ENCODE measurements at places on chromosomes 7 and 10. TPM values are rescaled to one million over a fixed set of nuclear protein-coding genes. Genes with fewer than 3 reads are reported as not detected.

- no peak for DNase-seq
These were observed 127.0 kb downstream of the RELN start for GRCh38 chr7:103862302-103863035.

GRCh38 chr7:5077740-5078139, 32.1 kb downstream of the RBAK start:
- DNase-seq, result no peak

DNA sequence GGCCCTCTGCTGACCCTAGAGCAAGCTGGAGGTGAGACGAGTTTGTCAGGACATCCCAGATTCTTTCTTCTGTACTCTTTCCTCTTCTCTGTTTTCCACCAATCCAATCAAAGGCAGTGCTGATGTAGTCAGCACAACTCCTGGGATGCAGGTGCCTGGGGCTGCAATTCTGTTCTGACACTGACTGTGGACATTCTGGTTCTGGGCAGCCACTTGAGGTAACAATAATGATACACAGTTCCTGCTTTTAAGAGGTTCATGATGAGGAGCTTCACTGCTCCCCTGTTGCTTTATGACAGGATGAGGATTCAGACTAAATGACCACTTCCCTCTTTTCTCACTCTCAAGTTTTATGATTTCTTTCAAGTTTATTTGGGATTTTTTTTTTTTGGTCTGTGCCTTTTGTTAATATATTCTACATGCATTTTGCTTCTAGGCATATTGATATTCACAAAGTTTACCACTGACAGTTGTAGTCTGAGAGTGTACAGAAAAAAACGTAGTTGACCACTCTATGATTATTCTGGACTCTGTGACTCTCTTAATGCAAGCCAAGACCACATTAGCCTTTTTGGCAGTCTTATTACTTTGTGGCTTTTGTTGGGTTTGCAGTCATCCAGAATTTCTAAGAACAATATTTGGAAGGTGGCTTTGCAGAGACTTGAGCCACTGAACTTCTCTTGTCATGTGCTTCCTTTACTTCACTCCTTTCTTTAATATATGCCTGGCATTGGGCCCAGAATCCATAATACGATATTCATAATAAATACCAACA, 247.6 kb downstream of the AUTS2 start:
- DNase-seq, result no peak

DNA sequence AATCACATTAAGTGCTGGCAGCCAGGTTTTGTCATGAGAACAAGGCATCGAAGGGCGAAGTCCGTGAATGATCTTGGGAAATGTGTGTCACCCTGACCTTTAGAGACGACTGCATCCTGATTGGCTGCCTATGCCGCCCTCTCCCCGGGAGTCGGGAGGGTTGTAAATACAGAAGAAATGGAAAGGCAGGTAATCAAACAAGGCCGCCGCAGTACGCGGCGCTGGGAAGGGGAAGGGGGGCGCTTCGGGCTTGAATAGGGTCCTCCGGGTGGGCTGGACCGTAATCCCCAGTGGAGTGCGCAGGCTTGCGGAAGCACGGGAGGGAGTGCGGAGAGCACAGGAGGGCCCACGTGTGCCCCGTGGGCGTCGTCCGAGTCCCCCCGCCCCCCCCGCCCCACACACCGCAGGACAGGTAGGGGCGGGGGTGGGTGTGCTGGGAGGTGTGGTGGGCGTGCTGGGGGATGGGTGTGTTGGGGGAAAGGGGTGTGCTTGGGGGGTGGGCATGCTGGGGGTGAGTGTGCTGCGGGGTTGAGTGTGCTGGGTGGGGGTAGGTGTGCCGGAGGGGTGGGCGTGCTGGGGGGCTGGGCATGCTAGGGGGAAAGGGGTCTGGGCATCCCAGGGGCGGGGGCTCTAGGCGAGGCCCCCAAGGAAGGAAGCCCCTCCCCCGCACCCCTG, 169.4 kb downstream of the ARHGAP12 start:
- DNase-seq, result peak; percentile 50

DNA sequence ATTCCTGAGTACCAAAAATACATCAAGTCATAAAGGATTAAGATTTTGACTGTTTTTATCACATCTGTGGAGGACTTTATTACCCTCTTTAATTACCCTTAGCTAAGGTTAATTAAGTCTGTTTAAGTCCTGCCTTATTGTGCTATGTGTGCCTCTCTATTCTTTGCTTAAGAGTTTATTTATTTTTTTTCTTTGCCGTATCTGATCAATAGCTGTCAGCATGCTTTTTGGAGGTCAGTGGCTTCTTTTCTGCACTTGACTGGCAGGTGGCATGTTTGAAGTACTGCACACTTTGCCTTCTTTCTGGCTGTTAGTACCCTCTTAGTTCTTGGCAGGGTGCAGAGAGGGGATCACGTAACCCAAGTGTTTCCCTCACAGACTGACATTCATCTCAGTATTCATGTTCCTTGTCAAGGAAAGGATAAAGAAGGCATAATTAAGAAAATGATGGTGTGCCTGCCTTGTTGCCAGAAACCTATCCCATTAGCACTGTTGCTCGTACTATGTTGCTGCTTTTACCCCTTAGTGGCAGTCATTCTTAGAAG, 225.8 kb downstream of the EXOC4 start:
- DNase-seq, result no peak

GRCh38 chr10:92753865-92754264, 64.1 kb downstream of the HHEX start:
- no peak for DNase-seq

DNA sequence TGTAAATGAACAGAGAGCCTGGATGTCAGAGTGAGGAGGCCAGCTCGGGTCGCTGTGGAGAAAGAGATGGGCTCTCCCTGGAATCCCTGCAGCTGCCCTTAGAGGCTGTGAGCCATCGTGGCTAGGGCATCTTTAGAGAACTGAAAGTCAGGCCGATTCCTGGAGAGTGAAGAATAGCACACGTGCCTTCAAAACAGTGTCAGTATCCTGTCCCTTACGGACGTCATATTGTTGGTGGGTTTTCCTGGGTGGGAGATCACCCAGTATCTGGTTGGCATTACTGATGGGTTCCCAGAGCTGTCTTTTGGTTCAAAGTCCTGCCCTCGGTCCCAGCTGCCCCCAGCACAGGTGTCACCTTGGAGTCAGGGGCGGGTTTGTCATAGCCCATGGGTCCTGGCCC, 25.3 kb downstream of the IKZF1 start:
- DNase-seq, result no peak

DNA sequence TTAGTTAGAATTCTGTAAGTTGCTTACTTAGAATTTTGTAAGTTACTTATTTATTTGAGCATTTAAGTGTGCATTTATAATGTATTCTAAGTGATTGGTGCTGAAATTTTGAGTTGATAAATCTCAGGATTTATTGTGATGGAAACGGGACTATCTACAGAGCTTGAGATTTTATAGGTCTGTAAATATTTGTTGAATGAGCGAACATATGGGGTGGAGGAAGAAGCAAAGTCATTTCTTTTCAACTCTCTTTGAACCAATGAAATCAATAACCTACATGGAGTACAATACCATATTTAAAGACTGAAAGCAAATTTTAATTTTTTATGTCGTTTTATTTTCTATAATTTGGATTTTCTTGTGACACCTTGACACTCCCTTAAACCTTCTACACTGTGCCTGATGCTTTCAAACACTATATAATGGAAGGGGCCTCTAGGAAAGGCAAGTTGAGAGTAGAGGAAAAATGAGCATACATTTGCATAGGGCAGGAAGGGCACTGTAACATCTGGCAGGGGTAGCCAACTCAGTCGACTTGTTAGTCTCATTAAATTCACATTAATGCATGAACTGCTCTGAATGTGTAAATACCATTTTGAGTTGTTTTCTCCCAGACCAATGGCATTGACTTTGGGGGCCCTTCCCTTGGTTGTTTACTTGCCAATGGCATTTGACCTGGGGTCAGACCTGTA, 204.2 kb downstream of the DYNC1I1 start:
- DNase-seq, result no peak

DNA sequence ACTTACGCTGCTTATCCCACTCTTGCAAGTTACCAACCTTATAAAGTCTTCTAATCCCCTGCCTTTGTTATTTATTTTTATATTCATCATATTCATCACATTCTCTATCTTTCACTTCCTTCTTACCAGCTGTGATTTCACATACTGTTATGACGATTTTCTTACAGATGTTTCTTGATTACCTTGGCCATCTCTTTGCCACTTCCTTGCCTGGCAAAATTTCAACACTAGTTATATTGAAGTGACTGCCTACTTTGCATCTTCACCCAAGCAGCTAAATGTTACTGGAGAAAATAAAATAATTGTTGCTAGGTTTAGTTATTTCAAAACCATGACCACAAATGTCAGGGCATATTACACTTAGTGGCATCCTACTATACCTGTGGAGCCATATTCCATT, 8.8 kb upstream of the STEAP4 start:
- DNase-seq, result no peak

DNA sequence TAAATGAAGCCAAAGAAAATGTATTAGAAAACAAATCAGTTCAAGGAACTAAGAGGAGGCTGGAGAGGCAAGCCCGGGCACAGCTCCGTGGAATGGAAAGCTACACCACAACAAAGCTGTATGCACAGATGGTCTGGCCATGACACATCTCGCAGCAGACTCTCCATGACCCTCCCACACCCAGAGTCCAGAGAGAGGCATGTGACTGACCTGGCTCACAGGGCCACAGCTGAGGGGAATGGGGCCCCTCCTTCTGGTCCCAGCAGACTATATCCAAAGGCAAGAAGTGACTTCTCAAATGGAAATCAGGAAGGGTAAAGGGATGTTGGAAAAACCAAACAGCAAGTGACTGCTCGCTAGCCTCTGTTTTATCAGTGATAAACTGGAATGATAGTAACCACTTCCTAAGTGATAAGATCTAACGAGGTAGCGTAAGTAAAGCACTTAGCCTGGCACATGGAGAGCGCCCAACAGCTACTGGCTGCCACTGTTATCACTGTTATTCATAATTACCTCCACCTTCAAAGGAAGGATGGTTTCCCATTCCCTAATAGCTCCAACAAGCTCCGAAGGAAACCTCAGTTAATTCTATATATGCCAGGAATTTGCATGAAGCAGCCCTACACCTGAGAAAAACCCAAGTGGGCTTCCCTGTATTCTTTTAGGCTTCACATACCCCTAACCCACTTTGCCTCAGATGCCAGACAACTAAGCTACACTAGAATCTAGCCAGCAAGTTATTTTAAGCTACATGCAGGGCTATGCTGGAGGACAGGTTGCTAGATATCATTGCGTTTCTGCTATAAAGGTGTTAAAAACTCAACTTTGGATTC, 8.4 kb downstream of the OSBPL3 start:
- DNase-seq, result peak; percentile 76

DNA sequence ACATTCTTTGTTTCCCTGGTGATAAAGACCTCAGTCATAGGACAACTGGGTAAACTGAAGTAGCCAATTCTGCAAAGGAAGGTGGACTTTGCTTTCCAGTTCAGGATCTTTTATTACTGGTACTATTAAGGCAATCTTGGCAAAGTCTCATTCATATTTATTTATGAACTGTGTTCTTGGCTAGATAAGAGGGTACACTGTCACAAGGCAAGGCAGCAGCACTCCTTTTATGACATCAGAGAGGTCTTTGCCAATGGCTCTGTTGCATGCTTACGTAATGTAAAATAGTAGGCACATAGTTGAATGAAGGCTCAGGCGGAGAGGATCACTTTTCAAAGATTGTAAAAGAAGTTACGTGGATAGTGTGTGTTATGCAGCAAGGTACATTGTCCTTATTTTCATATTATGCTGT, 63.7 kb upstream of the PDK4 start:
- DNase-seq, result no peak

HNRNPA2B1 gene
- total RNA-seq, result 792 TPM

SSC4D gene
- total RNA-seq, result 3.5 TPM

BMS1 gene
- total RNA-seq, result 20.0 TPM

All from PC-9 (cell line).